Tibial nerve (tissue), 4 donors: ENCODE measurements at places on chromosomes 12 and 14.

DNA sequence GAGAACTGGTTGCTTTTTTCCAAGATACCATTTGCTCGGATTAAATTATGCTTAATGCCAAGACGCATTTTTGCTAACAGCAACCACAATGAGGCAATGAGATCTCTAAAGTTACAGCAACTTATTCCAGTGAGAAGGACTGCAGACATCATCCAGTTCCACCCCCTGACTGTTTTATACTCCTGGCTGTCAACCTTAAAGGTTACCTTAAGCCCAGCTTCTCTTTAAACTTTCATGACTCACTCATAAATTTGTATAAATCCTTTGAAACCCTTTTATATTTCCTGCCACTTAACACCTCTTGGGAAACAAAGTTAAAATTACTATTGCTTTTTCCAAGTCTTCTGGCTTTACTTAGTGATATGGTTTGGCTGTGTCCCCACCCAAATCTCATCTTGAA lies 80.2 kb downstream of the TMTC1 start:
- DNase-seq: no peak

DNA sequence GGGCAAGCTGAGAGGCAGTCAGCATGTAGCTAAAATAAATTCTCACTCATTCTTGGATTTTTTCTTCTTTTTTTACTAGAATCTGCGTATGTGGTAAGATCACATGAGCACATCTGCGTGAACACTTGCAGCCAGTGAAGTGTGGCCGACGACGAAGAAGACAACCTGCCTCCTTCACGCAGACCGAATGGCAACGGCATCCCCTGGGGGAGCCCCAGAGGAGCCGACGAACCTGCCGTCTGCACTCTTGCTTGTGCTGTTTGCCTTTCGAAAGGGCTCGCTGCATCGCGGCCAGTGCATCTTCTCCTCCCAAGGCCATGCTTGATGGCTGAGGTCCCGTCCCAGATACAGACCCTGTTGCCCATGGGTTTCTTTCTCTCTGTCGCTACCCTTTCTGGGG lies 113.8 kb downstream of the KCNK10 start:
- no peak for DNase-seq

GRCh38 chr12:49548481-49548821 lies 9.6 kb downstream of the KCNH3 start:
- no peak for DNase-seq

GRCh38 chr14:60133487-60133886 lies 31.7 kb downstream of the DHRS7 start:
- no peak for DNase-seq

DNA sequence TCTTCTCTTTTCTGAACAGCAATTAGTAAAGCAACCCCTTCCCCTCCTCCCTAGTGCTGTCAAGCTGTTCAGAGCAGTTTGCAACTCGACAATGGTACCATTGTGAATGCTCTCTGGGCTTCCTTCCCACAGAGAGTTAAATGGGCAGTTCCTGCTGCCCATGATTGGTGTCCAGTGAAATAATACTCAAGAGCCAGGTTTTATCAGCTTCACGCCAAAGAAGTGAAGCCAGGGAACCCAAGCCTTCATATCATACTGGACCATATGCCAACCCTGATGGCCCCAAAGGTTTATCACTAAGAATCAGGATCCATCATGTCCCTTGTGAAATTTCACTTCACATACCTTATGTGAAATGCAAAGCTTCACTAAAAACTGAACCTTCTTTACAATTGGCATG lies 24.7 kb downstream of the INSM2 start:
- DNase-seq: no peak

DNA sequence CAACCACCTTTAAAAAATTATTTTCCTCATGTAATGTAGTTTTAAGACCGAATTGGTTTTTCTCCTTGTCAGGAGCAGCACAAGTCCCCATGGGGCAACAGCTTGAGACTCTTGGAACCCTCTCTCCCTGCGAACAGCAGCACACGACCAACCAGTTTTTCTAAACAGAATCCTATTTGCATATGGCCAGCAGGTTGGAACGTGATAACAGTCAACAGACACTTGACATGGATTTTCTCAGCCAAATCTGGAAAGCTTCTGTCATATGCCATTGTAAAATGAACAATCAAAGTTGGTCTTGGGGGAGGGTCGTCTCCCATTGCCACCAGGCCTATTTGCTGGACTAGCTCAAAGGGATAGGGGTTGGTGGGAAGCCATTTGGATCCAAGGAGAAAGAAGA lies 1915.0 kb upstream of the FLRT2 start:
- DNase-seq: no peak

- no peak for DNase-seq
These were observed 8.1 kb upstream of the GLRX5 start for GRCh38 chr14:95526483-95527386.

DNA sequence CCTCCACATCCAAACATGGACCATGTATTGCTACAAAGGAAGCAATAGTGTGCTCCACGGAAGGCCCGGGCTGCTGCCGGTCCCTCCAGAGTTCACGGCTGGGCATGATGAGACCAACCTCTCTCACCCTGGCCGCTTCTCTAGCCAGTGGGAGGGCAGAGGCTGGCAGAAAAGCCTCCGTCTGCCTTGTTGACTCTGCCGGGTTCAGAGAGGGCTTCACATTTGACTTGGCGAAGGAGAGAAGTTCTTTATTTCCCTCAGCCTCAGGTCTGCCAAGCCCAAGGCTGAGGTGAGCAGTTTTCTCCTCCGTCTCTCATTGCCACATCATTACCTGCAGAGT lies 230.0 kb downstream of the ZFP36L1 start:
- no peak for DNase-seq

DNA sequence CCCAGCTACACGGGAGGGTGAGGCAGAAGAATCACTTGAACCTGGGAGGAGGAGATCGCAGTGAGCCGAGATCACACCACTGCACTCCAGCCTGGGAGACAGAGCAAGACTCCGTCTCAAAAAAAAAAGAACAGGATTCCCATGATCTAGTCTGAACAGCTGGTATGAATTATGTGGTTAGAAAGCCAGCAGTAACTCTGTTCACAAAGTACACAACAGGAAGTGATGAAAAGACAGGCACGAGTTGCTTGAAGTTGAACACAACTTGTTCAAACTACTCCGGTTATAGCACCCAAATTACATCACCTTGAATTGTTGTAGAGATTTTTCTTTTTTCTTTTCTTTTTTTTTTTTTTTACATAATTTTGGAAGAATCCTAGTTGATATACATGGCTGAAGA lies 238.8 kb upstream of the RGS6 start:
- no peak for DNase-seq

DNA sequence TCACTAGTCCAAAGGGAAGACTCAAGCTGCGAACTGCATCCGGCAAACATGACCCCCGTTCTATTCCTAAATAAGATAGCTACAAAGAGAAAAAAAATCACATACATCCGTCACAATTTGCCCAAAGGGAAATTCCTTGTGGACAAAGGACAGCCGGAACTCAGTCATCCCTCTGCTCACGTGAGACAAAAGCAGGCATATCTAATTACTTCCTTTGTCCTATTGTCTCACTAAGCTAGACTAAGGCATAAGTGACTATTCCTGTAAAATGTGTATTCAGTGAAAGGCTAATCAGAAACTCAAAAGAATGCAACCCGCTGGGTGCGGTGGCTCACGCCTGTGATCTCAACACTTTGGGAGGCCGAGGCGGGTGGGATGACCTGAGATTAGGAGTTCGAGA lies 27.2 kb upstream of the NINJ2 start:
- no peak for DNase-seq

GRCh38 chr14:99575043-99576023 lies 28.7 kb downstream of the CCDC85C start:
- DNase-seq: no peak

GRCh38 chr14:79586989-79587598 lies 624.2 kb downstream of the DIO2 start:
- no peak for DNase-seq

DNA sequence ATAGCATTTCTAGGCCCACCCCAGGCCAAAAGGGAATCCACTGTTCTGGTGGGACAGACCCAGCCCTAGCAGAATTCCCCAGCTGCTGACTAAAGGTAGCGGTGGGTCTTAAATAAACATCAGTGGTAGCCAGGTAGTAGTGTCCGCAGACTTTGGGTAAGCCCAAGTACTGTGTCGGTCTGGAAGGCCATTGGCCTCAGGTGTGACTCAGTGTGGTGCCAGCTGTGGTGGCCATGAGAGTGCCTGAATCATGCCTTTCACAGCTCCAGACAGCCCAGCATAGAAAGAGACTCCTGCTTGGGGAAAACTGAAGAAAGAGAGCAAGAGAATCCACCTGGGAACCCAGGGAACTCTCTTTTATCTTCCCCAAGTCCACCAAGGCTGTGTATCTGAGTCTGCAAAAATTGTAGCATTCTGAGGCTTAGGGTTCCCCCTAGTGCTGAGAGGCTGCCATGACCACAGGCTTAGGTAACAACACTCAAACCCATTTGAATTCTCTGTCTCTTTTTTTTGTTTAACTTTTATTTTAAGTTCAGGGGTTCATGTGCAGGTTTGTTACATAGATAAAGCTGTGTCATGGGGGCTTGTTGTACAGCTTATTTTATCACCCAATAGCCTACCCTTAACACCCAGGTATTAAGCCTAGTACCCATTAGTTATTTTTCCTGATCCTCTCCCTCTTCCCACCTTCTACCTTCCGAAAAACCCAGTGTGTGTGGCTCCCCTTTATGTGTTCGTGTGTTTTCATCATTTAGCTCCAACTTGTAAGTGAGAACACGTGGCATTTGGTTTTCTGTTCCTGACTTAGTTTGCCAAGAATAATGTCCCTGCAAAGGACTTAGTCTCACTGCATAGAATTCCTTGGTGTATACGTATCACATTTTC lies 16.7 kb upstream of the CD163L1 start:
- no peak for DNase-seq

DNA sequence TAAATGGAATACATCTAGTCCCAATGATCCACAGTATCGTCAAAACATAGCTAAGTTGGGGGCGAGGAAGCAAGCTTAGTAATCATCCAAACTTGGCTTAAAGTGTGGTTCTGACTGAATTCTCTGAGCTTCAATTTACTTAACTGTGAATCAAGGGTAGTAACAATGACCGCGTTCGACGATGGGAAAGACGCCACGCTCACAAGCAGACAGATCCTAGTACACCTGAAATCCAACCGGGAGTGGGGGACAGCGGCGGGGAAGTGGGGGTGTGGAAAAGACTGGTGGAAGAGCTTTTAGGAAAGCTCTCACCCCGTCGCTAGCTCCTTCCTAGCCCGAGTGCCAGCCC lies 433 bp downstream of the COX16 start:
- DNase-seq: no peak

- no peak for DNase-seq
These were observed 67.6 kb upstream of the KTN1 start for GRCh38 chr14:55512421-55512820.

DNA sequence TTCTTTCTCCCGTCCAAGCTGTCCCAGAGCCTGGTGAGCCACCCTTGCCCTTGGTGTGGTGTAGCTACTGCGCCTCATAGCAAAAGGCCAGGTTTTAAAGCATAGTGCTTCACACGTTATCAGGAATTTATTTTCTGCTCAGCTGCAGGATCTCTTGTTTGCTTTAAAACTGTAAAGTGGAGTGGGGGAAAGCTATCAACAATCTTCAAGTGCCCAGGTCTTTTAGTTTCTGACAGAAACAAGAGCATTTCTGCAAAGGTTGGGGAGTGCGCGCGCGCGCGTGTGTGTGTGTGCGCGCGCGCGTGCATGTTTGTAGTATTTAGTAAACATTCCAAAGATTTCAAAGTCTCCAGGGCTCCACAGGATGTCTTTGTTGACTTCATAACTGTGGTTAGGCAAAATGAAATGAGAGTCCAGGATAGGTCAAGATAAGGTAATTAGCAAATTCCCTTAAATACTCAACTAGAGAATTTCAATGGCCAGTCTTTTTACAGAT lies 45.5 kb downstream of the EML1 start:
- DNase-seq: no peak

- no peak for DNase-seq
These were observed 313.1 kb upstream of the GARIN6 start for GRCh38 chr12:99334285-99335056.

DNA sequence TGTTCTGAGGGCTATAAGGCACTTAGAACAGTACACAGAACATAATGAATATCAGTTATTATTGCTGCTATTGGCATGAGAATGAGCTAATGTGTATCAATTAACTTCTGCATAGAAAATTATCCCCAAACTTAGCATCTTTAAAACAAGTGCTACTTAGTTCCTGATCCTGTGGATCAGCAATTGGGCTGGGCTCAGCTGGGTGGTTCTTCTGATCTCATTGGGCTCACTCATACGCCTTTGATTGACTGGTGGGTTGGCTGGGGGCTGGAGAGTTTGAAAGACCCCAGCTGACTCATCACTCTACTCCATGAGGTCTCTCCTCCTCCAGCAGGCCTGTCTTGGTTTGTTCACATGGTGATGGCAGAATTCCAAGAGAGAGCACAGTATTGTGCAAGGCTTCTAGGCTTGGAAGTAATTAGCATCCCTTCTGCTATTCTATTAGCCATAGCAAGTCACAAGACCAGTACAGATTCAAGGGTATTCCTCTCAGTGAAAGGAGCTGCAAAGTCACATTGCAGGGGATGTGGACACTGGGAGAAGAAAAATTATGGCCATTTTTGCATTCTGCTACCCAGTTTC lies 27.2 kb upstream of the HSPB8 start:
- DNase-seq: no peak

DNA sequence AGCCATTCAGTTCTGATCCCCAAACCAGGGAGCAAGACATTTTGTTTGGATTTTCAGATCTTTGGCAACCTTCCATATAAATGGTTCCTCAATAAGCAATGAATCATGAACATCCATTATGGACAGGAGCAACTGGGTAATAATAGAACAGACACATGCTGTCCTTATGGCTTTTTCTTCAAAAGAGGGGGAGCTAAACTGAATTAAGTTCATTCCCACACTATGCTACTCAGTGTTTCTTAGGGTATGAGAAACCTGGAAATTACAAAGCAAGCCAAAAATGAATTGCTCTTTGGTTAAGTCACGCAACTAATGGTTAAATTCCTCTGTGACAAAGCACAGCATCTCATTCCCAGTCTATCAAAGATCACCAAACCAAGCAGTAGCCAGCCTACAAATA lies 51.0 kb downstream of the PTGER2 start:
- no peak for DNase-seq

GRCh38 chr12:12612358-12612757 lies 682 bp downstream of the CREBL2 start:
- DNase-seq: no peak

- DNase-seq: no peak
These were observed 26.7 kb downstream of the SPX start for GRCh38 chr12:21552635-21553328.

DNA sequence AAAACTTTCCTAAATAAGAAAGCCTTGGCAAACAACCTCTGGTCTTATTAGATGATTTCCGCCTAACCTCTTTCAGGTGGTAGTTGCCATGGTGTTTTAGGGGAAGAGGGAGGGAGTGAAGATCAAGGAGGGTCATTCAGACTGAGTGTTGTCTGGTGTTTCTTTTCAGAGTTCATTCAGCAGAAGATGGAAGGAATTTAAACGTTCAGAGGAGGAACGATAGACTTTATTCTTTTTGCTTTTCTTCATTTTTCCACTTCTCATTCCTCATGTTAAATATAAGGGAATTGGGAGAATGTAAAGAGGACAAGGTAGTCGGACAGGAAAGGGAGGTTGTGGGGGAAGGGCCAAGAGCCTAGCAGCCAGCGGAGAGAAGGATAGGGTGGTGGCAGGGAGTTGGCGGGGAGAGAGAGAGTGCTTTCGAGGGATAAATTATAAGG lies 17.4 kb upstream of the SALL2 start:
- DNase-seq: no peak
